ENCODE measurements at places on chromosomes 5 and 9.

GRCh38 chr5:102528600-102528999, 29.8 kb upstream of the SLCO6A1 start:
- no peak for DNase-seq

- DNase-seq = no peak
Observed at GRCh38 chr9:93290495-93291434, 106.8 kb downstream of the WNK2 start.

- DNase-seq = no peak
Observed at GRCh38 chr5:7467179-7467578, 71.2 kb downstream of the ADCY2 start.

DNA sequence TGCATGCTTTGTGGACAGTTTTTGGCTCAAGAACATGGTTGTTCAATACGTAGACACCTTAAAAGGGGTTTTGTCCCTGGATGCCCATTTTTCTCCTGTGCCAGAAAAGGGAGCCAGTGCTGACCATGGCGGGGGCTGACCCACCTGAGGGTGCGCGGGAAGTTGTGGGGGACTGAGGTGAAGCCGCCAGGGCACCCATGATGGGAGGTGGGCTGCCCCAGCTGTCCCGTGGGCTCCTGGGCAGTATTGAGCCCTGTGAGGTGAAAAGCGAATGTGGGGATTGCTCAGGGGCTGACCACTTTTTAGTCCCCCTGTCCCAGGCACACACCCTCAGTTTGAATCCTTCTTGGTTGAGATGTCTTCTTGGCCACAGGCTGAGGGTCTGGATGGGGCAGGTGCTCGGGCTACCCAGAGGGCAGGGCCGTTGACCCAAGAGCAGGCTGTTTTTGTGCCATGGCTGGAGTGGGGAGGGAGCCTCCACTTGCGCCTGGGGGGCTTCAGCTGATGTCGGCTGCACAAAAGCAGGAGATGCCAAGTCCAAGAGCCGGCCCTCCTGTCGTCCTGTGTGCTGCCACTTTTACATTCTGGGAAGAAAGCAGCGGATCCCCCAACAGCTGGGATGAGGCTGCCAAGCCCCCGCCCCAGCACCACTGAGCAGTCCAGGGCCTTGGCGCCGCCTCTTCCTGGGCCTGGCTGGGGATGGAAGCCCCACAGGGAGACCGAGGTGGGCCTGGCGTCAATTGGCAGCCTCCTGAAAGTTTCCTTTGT, 120.1 kb downstream of the WNK2 start:
- no peak for DNase-seq

GRCh38 chr5:178587763-178588611, 2.2 kb downstream of the COL23A1 start:
- DNase-seq = no peak

DNA sequence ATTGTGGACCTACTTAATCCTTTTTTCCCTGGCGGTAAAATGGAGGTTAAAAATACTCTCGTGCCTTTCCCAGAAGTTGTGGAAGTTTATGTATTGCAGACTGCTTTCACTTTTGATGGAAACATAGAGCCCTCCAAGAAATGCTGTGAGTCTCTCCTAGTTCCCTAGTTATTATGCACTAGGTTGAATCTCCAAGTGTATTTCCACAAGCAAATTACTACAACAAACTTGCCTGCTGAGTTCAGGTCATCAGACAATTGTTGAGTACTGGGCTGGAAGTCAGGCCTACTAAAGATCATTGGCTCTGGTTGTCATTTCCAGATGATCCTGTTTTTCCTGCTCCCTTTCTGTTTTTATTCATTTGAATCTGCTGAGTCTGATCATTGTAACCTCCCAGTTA, 104.1 kb downstream of the CD180 start:
- DNase-seq = no peak

- DNase-seq = no peak
Observed at GRCh38 chr5:51326844-51327243, 56.4 kb upstream of the ISL1 start.

DNA sequence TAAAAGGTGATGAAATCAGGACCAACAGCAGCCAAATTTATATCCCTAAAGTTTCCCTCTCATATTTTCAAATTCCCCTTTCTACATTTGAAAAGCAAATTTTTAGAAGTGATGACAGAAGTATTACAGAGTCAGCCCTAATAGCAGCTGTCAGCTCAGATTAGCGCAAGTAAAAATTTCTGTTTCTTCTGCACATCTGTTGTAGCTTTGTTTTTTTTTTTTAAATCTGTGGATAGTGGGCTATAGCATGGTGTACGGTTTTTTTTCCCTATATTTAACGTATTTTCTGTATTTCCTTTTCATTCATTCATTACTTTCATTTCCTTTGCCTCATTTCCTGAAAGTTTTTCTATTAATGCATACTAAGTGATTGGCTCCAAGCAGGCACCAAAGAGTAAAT, 99.1 kb downstream of the MACIR start:
- no peak for DNase-seq

GRCh38 chr5:110623874-110624273, 102.6 kb downstream of the TMEM232 start:
- DNase-seq = no peak

- DNase-seq = no peak
Observed at GRCh38 chr9:93578844-93579243, 2.5 kb downstream of the PHF2 start.

DNA sequence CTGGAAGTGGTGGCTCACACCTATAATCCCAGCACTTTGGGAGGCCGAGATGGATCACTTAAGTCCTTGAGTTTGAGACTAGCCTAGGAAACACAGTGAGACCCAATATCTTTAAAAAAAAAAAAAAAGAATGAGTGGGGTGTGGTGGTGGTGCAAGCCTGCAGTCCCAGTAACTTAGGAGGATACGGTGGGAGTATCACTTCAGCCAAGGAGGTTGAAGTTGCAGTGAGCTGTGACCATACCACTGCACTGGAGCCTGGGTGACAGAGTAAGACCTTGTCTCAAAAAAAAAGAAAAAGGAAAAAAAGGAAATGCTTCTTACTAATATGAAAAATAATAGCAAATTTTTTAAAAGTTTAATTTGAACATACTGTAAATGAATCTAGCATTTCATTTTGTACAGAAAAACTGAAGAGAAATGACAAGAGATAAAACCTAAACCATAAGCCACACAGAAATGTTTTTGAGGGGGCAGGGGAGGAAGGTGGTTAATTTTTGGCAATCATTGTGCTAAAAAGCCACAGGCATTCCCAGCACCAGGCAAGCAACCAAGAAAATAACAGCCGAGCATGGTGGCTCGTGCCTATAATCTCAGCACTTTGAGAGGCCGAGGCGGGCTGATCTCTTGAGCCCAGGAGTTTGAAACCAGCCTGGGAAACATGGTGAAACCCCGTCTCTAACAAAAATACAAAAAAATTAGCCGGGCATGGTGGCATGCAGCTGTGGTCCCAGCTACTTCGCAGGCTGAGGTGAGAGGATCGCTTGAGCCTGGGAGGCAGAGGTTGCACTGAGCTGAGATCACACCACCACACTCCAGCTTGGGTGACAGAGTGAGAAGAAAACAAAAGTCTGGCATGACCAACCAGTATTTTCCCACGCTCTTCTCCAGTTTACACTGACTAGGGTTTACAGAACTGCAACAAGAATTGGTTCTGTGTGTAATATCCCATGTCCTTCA, 114.5 kb upstream of the NR5A1 start:
- DNase-seq = no peak

DNA sequence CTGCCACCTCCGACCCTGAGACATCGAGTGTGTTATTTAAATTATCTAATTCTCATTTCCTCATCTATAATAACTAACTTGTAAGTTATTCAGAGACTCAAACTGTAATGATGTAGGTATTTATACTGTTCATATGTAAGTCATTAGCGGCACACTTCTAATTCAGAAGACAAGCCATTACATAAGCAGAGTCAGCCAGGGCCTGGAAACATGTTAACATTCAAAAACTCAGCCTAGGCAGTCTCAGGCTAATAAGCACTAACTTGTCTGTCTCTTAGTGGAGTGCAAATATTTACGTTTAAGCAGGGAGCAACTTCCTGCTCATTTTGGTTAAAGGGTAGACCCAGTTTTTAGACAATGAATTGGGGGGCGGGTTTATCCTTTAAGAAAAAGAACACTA, 598.4 kb downstream of the ACTL7B start:
- DNase-seq = no peak

DNA sequence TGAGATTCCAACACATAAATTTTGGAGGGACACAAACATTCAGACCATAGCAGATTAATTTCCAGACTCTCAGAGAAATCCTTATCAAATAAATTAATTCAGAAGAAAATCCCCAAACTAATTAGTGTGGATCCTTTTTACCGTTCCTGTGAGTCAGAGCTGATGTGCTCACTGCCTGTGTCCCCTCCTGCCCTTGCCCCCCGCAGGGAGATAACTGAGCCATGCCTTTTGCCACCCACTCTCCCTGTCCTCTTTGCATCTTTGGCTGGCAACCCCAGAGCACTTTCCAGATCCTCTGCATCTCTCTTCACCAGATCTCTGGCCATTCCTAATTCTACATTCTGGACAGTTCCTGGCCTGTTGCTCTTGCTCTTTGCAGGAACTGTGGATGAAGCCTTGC, 135.4 kb upstream of the MAP1B start:
- DNase-seq = no peak

GRCh38 chr9:26391036-26391435, 501.6 kb downstream of the CAAP1 start:
- DNase-seq = no peak

GRCh38 chr5:154485850-154486426, 7.9 kb upstream of the HAND1 start:
- DNase-seq = no peak

DNA sequence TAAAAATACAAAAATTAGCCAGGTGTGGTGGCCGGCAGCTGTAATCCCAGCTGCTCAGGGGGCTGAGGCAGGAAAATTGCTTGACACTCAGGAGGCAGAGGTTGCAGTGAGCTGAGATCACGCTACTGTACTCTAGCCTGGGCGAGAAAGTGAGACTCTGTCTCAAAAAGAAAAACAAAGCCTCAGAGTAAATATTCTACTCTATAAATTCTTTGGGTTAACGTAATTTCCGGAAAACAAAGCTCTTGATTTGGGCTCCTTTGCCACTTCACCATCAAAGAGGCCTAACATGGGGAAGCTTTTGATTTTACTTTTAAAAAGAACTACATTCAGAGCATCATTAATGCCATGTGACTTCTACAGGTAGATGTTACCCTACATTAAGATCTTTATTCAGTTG, 103.1 kb downstream of the SERINC5 start:
- no peak for DNase-seq

GRCh38 chr5:176658007-176658599, 10.8 kb downstream of the TSPAN17 start:
- peak; percentile 44 for DNase-seq

DNA sequence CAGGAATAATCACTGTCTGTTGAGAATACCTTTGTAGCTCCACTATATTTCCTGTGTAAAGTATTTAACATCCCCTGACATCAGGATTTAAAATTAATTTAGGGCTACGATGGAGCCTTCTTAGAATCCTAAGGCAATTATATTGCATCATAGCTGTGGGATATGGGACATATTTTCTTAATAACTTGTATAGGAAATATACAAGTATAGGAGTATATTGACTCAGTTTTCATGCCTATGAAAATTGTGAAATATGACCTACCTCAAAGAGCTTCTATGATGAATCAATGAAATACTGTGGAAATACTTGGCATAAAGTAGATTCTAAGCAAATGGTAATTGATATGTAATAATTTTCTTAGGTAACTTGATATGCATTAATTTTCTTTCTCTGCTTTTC, 221.0 kb upstream of the KLF4 start:
- DNase-seq = no peak

GRCh38 chr5:98309785-98310598, 463.5 kb upstream of the RGMB start:
- DNase-seq = no peak

DNA sequence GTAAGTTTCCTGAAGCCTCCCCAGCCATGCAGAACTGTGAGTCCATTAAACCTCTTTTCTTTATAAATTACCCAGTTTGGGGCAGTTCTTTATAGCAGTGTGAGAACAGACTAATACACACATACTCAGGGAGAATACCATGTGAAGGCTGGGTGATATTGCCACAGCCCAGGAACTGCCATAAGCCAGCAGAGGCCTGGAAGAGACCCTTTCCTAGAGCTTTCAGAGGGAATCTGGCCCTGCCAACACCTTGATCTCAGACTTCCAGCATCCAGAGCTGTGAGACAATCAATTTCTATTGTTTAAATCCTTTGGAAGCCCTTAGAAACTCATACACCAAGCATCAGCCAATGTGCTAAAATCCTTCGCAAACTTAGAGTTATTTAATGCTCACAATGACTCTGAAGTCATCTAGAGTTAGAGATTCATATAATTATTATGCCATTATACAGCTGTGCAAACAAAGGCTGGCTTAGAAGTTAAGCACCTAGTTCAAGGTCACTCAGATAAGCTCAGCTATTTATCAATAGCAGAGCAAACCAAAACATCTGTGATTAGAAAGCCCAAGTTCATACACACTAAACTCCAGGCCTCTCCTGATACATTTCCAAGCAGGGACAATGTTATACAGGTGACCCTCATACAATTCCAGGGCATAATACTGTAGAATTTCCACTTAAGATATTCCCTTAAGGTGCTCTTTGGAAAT, 531.8 kb upstream of the DAP start:
- no peak for DNase-seq

DNA sequence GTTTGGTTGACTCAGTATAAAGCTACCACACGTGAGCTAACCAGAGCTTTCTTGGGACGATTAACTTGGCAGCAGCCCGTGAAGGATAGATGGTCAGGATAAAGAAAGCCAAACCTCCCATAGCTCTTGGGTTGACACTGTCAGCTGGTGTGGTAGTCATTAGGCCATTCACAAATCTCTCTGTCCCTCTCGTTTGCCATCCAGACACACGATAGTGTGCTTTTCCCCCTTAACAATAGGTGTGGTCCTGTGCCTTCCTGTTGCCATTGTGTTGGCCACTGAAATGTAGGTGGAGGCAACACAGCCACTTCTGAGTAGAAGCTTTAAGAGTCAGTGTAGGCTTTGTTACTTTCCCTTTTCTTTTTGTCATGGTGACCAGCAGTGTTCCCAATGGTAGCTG, 11.7 kb downstream of the OR13J1 start:
- no peak for DNase-seq

DNA sequence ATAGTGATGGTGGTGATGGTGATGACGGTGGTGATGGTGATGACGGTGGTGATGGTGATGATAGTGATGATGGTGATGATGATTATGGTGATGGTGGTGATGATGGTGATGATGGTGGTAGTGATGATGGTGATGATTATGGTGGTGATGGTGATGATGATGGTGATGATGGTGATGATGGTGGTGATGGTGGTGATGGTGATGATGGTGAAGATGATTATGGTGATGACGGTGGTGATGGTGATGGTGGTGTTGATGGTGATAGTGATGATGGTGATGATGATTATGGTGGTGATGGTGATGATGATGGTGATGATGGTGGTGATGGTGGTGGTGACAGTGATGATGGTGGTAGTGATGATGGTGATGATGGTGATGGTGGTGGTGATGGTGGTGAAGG, 149.2 kb upstream of the IRX1 start:
- no peak for DNase-seq

- DNase-seq = no peak
Observed at GRCh38 chr5:126099077-126099476, 324.1 kb upstream of the GRAMD2B start.

- DNase-seq = no peak
Observed at GRCh38 chr9:97293207-97293721, 14.2 kb upstream of the CCDC180 start.
